ENCODE measurements at places on chromosomes 11 and 22.

DNA sequence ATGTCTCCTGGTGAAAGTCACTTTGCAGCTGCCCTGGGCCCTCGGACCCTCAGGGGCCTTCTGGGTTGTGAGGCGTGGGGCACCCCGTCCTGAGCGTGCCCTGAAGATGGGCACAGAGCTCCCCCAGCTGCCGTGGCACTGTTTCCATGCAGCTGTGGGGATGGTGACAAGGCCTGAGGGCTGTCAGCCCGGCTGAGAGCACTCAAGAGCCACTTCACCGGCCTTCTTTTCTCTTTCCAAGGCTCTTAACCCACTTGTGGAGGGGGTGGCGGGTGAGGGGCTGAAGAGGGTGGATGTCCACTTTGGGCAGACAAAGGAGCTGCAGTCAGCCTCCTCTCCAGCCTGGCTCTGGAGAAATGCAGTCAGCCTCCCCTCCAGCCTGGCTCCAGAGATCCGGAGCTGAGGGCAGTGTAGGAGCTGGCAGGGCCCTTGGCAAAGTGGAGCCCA lies 239.5 kb downstream of the ST3GAL4 start:
- DNase-seq, result no peak

DNA sequence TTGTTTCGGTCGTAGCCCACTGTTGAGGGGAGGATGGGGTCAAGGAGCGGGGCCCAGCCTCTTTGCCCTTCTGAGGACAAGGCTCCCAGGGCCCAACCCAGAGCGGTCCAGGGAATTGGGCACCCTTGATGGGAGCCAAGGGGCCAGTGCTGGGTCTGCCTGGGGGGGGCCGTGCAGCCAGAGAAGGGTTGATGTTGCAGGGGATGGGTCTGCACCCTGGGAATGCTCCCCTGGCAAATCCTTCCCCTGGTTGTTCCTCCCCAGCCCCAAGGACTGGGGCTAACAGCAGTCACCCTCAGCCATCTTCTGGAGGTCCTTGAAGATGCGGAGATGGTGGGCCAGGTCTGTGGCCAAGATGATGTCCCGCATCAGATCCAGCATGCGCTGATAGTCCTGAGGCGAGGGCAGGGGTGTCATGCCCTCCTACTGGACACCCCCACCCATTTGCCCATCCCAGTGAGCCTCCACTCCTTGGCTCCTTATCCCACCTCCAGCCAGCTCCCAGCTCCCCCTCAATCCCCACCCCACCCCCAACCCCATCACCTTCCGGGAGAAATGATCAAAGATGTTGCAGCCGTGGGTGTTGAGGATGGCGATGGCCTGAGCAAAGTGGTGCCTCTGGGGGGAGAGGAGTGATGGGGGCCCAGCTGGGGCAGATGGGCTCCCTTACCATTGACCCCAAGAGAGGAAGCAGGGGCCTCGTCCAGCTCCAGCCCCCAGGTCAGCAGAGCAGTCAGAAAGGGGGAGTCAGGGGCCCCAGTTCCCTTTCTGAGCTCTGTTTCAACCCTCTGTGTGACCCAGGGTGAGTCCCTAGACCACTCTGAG lies 95.0 kb downstream of the PDE2A start:
- DNase-seq, result no peak

GRCh38 chr11:35257281-35257680 lies 118.3 kb downstream of the CD44 start:
- DNase-seq, result no peak

DNA sequence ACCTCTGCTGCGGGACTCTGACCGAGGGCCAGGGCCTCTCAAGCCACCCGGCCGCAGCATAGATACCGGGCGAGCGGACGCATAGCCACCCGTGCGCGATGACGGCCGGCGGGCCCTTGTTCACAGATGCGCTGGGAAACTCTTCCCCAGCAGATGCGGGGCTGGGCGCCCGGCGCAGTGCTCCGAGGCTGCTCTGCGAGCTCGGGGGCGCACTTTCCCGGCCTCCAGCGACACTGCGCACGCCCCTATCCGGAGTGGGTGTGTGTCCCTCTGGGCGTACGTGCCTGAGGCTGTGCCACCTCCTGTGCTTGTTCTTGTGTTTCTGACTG lies 104.7 kb upstream of the E2F8 start:
- DNase-seq, result no peak

DNA sequence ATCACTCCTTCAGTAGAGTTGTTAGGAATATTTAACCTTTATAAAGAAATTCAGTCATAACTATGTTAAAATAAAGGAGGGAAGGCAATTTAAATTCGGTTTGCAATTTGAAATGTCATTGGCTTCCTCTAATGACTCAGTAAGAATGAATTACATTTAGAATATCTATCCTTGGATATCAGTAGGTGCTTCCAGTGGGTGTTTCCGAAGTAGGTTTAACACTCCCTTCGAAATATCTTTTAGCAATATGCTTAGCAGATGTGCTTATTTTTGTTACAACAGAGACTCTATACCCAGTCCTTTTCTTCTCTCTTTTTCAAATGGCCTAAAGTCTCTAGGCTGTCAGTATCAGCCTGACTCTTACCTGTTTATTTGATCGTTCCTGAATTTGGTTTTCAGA lies 103.7 kb upstream of the RASSF10 start:
- no peak for DNase-seq

- no peak for DNase-seq
These were observed 361.3 kb downstream of the GRM5 start for GRCh38 chr11:88704485-88704884.

GRCh38 chr11:44976576-44976975 lies 25.9 kb upstream of the TP53I11 start:
- DNase-seq, result no peak

GRCh38 chr22:23533328-23533762 lies 46.7 kb downstream of the IGLL1 start:
- no peak for DNase-seq

- no peak for DNase-seq
These were observed 1.9 kb upstream of the SMDT1 start for GRCh38 chr22:42077486-42078125.

DNA sequence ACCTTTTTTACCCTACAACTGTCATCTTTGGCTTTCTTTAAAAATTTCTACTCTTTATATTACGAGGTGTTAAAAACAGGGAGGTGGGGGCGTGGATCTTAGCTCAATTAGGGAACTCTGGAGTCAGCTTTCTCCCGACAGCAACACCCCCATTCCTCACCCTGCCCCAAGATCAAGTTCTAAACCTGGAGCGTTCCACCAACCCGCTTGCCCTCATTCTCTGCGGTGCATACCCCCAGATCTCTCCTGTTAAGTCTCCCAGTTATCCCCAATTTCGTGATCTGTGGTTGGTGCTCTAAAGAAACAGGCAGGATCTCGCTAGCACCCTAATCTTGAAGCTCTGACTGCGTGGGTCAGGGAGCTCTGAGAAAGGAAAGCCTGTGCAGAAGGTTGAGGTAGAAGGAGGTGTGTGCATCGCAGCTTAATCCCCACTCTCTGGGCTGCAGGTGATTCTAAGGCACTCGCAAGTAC lies 177.3 kb upstream of the NTM start:
- DNase-seq, result no peak

DNA sequence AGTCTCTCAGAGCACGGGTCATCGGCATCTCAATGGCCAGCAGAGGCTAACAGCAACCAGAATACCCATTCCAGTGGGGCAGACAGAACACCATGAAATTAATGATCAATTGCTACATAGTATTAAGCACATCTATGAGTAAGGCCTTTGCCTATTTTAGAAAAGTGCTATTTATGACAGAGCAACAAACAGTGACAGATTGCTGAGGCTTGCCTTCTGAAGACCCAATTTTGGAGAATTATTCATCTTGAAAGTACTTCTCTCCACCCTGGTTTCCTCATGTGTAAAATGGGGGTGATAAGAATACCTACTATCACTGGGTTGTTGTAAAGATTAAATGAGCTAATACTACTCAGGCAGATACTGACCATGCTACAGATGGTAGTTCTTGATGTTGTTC lies 232.7 kb downstream of the TENM4 start:
- no peak for DNase-seq

DNA sequence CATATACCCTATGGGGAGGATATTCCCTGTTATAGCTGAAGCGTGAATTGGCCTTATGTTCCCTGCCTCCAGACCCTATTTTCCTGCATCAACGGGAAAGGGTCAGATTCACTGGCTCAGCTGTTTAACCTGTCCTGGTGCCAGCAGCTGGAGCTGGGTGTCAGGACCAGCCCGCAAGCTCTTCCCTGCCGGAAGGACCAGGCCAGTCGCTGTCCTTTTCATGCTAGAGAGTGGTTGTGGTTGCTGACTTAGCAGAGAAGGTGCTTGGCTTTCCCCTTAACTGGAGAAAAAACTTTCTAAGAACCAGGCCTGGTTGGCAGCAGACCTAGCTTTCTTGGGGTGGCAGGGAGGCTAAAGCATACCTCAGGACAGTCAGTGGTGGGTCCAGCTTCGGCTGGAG lies 5.2 kb upstream of the SREBF2 start:
- no peak for DNase-seq

DNA sequence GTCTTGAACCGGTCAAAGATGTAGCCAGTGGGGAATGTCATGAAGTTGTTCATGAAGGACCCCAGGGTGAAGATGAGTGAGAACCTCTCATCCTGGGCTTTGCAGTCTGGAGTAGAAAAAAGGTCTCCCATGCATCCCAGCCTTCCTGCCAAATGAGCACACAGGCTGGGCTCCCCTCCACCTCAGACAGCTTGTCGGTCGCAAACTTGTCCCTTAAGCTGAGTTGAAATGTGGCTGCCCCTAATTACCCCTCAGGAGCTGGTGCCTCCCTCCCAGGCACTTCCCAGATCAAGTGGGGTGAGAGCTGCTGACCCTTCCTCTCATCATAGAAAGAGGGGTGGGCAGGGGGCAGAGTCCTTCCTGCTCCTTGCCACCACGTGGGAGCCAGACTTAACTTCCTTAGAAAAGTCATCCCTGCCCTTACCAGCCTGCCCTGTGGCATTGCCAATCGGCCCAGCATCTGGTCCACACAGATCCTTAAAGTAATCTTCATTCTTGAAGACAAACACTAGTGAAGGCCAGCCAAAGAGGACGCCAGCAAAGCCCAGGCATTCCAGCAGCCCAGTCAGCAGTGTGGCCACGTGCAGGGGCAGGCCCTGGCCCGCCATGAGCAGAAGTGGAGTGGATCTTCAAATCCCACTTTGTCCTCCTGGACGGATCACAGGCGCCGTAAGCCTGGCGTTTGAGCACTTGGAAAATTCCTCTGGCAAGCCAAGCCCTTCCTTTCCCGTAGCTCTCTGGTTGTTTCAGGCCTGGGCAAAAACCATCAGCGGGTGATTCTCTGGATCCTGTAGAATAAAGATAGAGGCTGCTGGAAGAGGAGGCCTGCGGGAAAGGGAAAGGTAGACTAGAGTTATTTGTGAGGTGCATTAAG lies 1.1 kb downstream of the SLC43A3 start:
- DNase-seq, result no peak

DNA sequence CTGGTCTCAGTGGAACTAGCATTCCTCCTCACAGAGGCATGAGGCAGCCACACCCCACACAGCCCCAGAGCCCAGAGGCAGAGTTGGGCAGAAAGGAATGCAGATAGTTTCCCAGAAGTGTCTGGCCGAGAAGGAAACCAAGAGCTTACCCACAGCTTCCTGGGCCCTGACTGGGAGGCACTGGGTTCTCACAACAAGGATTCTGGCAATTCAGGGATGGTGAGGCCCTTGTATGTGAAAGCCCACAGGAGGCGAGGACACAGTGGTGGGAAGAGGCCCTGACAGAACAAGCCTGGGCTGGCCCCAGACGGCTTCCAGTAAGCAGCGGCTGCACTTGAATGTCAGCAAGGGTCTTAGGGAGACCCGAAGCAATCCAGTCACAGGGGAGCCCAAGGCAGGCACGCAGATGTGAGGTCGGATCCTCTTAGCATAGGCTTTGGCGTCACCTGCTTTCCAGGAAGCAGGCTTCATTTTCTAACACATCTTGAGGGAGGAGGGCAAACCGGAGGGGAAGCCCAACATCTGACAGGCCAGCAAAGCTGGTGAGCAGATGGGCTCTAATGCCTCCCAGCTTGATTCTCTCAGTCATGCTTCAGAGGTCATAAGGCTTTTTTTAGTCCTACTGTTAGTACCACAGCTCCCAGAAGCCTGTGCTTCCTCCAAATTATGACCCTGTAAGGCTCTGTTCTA lies 78.3 kb upstream of the AKIP1 start:
- DNase-seq, result no peak

GRCh38 chr11:45988921-45989320 lies 66.5 kb downstream of the LARGE2 start:
- no peak for DNase-seq

GRCh38 chr11:73445980-73446379 lies 69.8 kb downstream of the RELT start:
- no peak for DNase-seq

- DNase-seq, result no peak
These were observed 550.4 kb downstream of the DLG2 start for GRCh38 chr11:85076535-85077330.

- DNase-seq, result no peak
These were observed 153.2 kb upstream of the NARS2 start for GRCh38 chr11:78727816-78728215.

- no peak for DNase-seq
These were observed 254.4 kb downstream of the TTC28 start for GRCh38 chr22:28425211-28425610.

GRCh38 chr11:45041596-45041995 lies 90.9 kb upstream of the TP53I11 start:
- no peak for DNase-seq

- DNase-seq, result no peak
These were observed 13.9 kb upstream of the TP53AIP1 start for GRCh38 chr11:128956401-128957201.

DNA sequence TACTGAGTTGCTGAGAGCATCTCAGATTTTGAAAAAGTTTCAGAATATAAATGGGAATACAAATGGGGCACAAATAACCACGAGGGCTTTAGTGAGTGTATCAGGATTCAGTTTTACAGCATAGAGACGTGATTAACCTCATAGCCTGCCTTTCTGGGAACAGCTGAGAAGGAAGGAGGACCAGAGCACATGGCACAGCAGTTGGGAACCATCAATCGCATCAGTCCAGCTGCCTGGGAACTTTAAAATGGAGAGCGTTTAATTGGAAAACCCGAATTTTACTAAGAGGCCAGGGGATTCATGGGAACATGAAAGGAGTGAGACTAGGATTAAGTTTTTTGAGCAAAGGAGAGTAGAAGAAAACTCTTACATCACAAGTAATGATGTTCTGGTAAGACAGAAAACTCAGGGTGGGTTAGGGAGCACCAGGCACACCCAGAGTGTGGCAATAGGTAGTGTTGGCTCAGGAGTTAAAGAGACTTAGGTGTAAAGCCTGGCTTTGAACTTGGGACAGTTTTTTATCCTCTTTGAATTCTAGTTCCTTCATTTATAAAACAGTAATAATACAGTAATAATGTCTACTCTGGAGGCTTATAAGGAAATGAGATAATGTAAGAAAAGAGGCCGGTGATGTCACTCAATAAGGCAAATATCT lies 40.2 kb downstream of the FZD4 start:
- no peak for DNase-seq

- DNase-seq, result no peak
These were observed 664 bp downstream of the PTGDR2 start for GRCh38 chr11:60854847-60855725.

GRCh38 chr22:29011240-29012100 lies 50.2 kb downstream of the C22orf31 start:
- no peak for DNase-seq

- no peak for DNase-seq
These were observed 167.0 kb upstream of the RASSF10 start for GRCh38 chr11:12841946-12842630.
